NCI-H226 (cell line): ENCODE measurements at places on chromosomes 5 and 9.

GRCh38 chr5:154447089-154447725, 1.4 kb downstream of the SAP30L start:
- no peak for DNase-seq

DNA sequence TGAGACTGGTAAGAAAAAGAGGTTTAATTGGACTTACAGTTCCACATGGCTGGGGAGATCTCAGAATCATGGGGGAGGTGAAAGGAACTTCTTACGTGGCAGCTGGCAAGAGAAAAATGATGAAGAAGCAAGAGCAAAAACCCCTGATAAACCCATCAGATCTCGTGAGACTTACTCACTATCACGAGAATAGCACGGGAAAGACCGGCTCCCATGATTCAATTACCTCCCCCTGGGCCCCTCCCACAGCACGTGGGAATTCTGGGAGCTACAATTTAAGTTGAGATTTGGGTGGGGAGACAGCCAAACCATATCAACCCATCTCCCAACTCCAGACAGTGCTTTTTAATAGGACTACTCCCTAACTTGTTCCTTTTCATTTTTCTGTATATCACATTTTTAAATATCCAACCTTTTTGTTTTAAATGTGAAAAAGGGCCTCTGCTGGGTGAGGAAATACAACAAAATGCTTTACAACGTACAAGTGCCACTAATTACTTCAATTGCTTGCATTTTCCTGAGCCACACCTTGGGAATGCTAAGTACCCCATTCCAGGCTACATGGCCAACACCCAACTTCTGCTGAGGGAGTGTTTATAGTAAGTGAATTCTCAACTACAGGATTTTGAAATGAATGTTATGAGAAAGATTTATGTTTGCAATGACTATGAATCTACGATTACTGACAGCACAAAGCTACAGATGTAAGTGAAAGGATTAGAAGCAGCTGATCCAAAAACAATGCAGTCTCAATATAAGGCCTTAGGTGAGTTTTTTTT, 294.1 kb upstream of the CD180 start:
- DNase-seq = peak; percentile 58

GRCh38 chr5:68255305-68256120, 40.0 kb downstream of the PIK3R1 start:
- DNase-seq = no peak

- no peak for DNase-seq
These were observed 19.9 kb upstream of the CAST start for GRCh38 chr5:96642281-96642640.

- no peak for DNase-seq
These were observed 255.3 kb downstream of the KIF4B start for GRCh38 chr5:155268770-155269425.
